ENCODE measurements at places on chromosomes 1 and 21.

DNA sequence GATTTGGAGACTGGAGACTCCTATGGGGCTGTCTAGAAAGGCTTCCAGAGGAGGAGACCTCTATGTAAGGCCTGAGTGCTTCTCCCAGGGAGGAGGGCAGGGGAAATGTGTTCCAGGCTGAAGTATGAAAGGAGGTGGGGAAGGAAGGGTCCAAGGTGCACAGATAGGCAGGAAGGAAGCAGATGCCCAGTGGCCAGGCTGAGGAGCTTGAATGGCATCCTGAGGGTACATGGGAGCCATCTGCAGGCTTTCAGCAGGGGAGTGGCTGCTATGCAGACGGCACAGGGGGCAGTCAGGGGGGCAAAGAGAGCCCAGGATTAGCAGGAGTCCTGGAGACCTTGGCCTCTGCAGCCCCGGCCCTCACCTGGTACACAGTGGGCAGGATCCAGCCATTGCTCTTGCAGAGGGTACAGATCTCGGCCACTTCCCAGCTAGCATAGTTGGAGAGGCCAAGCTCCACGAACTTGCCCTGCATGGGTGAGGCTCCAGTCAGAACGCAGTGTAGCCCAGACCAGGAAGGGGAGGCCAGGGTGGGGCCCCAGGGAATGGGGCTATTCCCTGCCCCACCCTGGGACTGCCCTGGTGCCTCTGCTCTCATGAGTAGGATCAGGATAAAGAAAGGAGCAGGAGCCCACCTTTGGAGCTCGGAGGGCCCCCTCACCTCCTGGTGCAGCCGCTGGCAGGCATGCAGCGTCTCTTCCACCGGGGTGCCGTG lies 4.0 kb downstream of the AKR7A2 start:
- no peak for DNase-seq

GRCh38 chr21:44954281-44954771 lies 14.5 kb downstream of the SLX9 start:
- no peak for DNase-seq

DNA sequence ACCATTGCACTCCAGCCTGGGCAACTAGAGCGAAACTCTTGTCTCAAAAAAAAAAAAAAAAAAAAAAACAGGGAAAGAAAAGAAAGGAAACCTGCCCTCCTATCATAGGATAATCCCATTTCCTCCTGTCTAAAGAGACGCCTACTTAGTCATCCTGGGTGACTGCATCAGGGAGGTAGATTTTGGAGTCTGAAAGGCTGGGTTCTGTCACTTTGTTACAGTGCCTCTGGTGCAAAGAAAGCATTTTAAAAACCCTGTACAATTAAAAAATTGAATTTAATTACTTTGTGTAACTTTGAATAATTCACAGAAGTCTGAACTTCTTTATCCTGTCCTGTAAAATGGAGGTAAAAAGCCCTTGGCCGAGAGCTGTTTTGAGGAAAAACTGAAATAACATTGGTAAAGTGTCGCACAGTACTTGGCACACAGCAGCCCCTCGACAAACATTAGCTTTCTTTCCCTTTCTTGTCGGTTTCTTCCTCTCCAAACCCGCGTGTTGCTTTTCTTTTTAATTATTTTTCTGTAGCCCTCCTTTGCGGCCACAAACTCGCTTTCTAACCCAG lies 657 bp upstream of the HDAC1 start:
- no peak for DNase-seq

DNA sequence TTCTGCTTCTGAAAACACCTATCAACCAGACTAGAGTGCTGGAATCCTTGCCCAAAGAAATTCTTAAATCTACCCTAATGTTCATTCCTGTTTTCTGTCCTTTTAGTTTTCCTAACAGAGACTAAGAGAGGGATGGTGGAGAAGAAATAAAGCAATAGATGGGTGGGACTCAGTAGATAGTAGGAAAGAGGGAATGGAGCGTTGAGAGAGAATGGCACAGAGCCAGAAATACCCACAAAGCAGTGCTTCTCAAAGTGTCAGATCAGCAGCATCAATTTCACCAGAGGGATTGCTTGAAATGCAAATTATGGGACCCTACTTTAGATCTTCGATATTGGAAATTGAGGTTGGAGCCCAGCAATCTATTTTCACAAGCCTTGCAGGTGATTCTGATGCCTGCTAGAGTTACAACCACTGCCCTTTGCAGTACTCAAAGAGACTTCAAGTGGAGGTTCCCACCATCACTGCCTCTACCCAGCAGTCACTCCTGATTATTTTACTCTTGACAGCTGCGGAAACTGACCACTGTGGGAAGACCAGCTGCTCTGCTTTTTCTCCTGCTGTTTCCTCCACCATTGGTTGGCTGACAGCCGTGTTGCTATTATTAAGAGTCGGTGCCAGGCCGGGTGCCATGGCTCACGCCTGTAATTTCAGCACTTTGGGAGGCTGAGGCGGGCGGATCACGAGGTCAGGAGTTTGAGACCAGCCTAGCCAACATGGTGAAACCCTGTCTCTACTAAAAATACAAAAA lies 11.4 kb upstream of the PRPF3 start:
- no peak for DNase-seq

- no peak for DNase-seq
Measured at GRCh38 chr1:39205102-39205780, 746 bp downstream of the MACF1 start.

GRCh38 chr1:47782414-47783166 lies 214.6 kb downstream of the TRABD2B start:
- DNase-seq, result no peak

GRCh38 chr1:59020151-59020997 lies 236.5 kb upstream of the JUN start:
- no peak for DNase-seq

DNA sequence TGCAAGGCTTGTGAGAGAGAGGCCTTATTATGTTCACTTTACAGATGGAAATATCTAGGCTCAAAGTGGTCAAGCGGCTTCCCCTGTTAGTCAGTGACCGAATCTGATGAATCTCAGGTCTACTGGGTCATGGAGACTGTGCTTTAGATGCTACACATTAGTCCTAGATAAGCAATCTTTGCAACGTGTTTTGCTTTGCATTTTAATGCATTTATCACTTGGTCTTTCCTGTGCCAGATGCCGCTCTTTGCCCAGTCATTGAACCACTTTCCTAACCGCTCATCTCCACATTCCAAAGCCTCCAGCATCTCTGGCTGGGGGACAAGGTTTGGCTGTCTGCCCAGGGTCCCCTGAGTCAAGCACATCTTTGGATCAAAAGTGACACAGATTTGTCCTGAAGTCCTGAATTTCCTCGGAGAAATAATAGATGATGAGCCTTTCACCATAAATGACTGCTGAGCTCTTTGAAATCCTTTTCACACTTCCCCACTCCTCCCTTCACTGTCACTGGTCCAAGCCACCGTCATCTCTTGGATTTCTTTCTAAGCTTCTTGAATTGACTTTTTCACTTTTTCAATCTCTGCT lies 96.0 kb upstream of the USP24 start:
- no peak for DNase-seq

DNA sequence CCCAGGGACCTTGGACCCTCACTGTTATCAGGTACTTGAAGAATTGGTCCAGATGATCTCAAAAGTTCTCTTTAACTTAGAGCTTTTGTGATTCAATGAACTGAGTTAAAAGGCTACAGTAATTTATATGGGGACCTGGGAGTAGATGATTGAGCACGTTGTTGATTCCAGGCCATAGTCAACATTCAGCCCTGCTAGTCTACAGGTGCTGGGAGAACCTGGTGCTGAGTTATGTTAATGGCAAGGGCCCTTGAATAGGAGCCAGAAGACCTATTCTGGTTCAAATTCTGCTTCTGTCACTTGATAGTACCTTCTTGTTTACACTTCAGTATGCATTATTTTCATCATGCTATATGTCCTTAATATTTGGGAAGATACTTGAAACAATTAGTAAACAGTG lies 11.2 kb downstream of the DYRK3 start:
- DNase-seq, result no peak

DNA sequence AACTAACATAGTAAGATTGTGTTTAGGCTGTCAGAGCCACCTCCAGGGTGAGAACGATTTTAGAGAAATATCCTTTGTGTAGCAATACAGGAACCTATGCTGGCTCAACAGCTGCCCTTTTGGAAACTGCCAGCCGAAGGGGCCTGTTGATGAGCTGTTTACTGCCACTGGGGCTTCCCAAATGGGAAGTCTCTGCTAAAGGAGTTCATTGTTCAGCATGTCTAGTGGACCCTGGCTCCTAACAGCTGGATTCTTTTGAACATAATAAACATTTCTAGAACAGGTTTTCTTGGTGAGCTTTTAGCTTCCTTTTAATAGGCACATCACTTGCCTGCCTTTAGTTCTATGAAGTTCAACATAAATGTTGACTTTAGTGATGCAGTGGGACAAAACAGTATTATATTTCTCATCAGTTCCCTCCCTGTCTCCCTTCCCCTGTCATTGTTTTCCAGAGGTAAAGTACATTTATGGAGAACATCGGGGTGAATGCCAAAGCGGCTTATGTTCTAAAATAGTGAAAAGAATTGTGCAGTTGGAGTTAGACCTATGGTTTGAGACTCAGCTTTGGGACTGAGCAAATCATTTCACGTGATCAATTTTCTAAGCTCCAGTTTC lies 57.4 kb downstream of the UCK2 start:
- DNase-seq, result no peak

GRCh38 chr21:42530167-42530518 lies 16.5 kb downstream of the SLC37A1 start:
- no peak for DNase-seq
